SK-N-SH (cell line): ENCODE measurements at places on chromosomes 7 and 10. TPM values are rescaled to one million over a fixed set of nuclear protein-coding genes. Genes with fewer than 3 reads are reported as not detected.

- H3K27me3 ChIP-seq: no peaks in the 10 kb centered on the region
- H3K27ac ChIP-seq: no peak overlapping the region
- H3K4me1 ChIP-seq: peaks cover 4% of the 10 kb centered on the region; the same call in 1 of the 2 replicates
- no peak for DNase-seq
- no peak overlapping the region for H3K4me3 ChIP-seq
- no peaks in the 10 kb centered on the region for H3K36me3 ChIP-seq
Measured at GRCh38 chr10:96632974-96633710, 46.3 kb upstream of the TM9SF3 start.

Gene THSD7A
- 0.16 and 0.49 TPM in 2 replicates for polyA plus RNA-seq

DNA sequence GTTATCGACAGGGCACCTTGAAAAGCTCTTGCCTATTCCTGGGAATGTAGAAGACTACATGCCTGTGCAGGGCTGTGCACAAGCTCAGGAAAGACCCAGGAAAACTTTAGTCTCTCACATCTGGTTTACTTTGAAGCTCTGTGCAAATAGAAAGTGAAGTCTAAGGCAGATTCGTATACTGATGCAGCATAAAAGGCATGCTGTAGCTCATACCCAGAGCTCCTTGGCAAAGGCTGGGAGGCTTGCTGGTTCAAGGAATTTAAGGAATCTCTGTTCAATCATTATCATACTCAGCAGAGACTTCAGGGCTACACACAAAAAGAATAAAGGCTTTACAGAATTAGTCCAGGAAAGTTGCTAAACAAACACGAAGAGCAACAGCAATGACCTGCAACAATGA, 192.0 kb downstream of the OTUD1 start:
- H3K36me3 ChIP-seq: no peaks in the 10 kb centered on the region
- DNase-seq: no peak
- H3K27me3 ChIP-seq: no peaks in the 10 kb centered on the region; the same call in 1 of the 2 replicates
- no peak overlapping the region for H3K27ac ChIP-seq
- H3K4me1 ChIP-seq: no peaks in the 10 kb centered on the region

Gene ERVW-1
- not detected in 2 replicates for polyA plus RNA-seq

Gene DDC
- polyA plus RNA-seq: 1.8 and 5.4 TPM in 2 replicates

- DNase-seq: peak; percentile 12
- H3K4me1 ChIP-seq: no peaks in the 10 kb centered on the region
- no peak overlapping the region for H3K4me3 ChIP-seq
- no peaks in the 10 kb centered on the region for H3K36me3 ChIP-seq
Measured at GRCh38 chr10:131817866-131818509, 82.8 kb upstream of the PPP2R2D start.

DNA sequence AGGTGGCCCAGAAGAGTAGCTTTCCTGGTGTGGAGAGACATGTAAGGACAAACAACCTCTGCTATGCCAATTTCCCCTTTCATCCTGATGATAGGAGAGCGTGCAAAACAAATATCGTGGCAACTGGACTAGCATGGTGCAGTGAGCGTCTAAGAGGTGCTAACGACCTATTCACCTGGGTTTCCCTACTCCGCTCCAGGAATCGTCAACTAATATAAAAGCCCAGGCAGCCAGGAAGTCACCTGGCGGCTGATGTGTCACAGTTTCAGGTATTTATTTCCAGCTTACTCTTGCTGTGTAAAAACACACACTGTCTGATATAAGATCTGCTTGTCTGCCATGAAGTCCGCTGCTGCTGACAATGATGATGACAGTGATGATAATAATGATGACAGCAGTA, 56.5 kb upstream of the EFCAB10 start:
- H3K4me3 ChIP-seq: no peak overlapping the region
- H3K27me3 ChIP-seq: no peaks in the 10 kb centered on the region
- peaks cover 6% of the 10 kb centered on the region for H3K36me3 ChIP-seq
- peaks cover 5% of the 10 kb centered on the region; the same call in 1 of the 2 replicates for H3K4me1 ChIP-seq
- H3K27ac ChIP-seq: no peak overlapping the region

DNA sequence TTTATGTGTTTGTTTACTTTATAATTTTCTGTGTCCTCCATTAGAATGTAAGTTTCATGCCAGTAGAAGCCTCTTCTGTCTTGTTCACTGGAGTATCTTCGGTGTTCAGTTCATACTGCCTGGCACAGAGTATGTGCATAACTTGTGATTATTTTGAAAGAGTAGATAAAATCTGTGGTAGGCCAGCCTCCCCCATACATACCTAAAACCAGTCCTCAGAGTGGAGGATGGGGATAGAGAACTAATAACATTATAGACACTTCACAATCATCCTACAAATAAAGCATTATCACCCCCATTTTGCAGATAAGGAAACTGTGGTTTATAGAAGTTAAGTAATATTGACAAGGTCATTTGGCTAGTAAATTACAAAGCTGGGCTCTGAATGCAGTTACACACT, 28.0 kb downstream of the VIM start:
- H3K4me1 ChIP-seq: no peaks in the 10 kb centered on the region
- no peaks in the 10 kb centered on the region for H3K27me3 ChIP-seq
- H3K27ac ChIP-seq: no peak overlapping the region; the same call in 1 of the 2 replicates
- H3K4me3 ChIP-seq: no peak overlapping the region
- H3K36me3 ChIP-seq: no peaks in the 10 kb centered on the region

- H3K27me3 ChIP-seq: no peaks in the 10 kb centered on the region
- H3K27ac ChIP-seq: no peak overlapping the region
- no peak overlapping the region for H3K4me3 ChIP-seq
- H3K4me1 ChIP-seq: no peaks in the 10 kb centered on the region
- no peak for DNase-seq
Measured at GRCh38 chr10:7986851-7987250, 67.6 kb upstream of the GATA3 start.

DNA sequence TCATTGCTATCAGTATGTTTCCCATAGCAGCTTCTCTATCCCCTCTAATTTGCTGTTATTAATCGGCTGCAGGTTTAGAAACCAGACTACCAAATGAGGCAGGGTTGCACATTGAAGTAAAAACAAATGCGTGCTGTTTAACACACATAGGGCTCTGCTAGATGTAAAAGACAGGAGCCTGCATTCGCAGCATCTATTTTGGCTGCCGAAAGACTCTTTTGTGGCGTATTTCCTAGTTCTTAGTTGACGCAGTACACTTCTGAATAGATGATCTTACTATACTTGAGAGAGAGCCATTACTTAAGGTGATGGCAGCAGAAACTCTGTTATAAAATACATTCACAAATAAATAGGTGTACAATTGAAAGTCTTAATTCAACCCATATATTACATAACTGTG, 21.4 kb downstream of the SGCE start:
- H3K36me3 ChIP-seq: peaks cover 10% of the 10 kb centered on the region
- no peaks in the 10 kb centered on the region for H3K27me3 ChIP-seq
- no peak overlapping the region for H3K4me3 ChIP-seq
- no peak overlapping the region for H3K27ac ChIP-seq
